Stimulated activated CD8-positive, alpha-beta memory T cell treated with anti-CD3 and anti-CD28 coated beads, Interleukin-4, amount 100 ng/mL, for 4 hours (primary cell): ENCODE measurements at places on chromosomes 3 and 15.

DNA sequence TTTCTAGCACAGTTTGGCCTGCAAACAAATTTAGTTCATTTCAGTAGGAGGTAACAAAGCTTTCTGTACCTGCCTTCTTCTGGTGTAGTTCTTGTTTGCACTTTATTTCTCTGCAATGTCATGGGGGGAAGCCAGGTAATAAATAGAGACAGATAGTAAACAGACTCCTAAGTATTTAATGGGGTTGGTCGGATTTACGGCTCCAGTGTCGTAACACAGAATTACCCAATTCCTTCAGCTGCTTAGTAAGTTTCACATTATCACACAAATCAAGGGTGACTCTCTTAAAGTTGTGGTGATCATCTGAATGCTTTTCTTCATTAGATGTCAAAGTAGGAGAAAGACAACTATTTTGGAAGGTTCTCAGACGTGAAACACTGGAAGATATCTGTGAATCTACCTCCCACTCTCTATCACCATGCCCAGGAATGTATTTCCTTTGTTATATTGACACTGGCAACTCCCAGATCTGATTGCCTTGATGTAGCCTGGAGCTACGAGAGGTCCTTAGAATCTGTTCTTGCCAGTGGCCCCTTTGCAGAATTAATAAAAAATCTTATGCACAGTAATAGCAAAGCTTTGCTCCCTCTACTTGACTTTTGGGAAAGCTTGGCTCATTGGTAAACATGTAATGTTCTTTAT, 25.0 kb upstream of the TMC3 start:
- no peak for DNase-seq

GRCh38 chr15:77167406-77167805, 96.5 kb upstream of the TSPAN3 start:
- DNase-seq: no peak

DNA sequence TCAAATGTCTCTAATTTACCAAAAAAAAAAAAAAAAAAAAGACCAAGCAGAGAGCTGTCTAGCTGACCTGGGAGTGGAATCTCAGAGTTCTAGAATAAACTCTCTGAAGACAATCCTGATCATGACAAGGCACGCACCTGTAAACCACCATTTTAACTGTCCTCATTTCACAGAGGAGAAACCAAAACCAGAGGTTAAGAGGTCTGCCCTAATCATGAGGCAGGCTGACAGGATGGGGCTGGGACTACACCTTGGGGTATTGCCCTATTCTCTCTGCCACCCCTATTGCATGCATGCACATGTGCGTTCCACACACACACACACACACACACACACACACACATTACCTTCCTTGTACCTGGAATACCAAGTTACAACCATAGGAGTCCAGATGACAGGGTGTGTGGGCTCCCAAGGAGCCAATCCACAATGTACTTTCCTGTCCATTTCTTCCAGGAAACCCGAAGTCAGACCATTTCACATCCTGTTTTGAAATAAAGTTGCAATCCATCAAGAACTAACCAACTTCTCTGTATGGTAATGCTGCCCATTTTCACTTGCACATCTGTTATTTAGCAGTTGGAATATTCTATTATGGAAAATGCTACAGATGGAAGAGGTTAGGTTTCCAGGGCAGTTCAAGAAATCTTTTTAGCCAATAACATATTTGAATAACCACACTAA, 34.6 kb downstream of the HSPBAP1 start:
- DNase-seq: no peak

DNA sequence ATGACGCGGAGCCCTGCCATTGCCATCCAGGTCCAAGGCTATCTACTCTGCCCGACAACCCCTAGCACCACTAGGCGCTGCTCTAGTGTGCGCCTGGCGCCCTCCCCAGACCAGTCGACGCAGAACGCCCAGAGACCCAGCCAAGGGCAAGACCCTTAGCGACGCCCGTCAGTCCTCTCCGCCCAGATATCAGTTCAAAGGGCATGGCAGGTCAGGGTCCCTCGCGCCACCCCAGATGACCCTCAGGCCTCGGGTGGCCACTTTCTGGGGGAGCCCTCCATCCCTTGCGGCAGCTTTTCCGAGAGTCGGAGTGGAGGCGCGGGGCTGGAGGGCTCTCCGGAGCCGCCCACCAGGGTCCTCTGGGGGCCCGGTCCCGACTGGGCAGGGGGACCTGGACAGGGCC, 371 bp upstream of the CLSTN2 start:
- no peak for DNase-seq

GRCh38 chr3:140031170-140031569, 96.2 kb downstream of the CLSTN2 start:
- no peak for DNase-seq

GRCh38 chr3:1197051-1197450, 104.2 kb downstream of the CNTN6 start:
- DNase-seq: no peak

DNA sequence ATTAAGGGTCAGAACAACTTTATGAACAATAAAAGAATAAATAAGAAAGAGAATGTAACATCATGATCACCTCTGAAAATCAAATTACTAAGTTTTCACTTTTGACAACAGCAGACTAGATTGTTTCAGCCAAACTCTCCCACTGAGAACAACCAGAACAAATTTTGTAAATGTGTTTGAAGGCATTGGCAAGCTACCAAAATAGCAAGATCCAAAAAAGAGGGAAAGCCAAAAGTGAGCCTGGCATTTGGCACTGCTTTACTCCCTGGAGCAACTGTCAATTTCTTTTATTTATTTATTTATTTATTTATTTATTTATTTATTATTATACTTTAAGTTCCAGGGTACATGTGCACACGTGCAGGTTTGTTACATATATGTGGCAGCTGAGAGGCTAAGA, 67.2 kb downstream of the CFAP44 start:
- DNase-seq: no peak

DNA sequence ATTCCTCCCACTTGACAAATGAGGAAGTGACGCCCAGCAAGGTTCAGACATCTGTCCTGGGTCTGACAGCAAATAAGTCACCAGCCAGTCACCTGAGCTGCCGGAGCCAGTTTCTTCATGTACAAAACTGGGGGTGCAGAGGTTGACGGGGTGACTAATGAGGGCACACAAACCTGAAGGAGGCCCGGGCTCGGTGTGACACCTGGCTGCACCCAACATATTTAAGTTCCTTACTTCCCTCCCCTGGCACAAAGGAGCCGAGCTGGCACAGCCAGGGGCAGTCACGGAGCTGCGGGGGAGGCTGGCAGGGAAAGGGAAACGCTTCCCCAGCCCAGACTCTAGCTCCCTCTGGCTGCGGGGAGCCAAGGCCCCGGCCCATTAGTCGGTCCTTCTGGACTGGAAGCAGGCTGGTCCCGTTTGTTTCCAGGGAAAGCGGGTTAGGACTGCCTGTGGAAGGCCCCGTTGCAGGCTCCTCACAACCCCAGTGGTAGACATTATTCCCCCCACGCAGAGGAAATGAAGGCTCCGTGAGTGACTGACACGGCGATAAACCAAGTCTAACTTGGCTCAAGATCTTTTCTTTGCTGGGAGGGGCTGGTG, 2.3 kb downstream of the FBXL22 start:
- DNase-seq: peak; percentile 7

GRCh38 chr3:58008141-58009025, at the start of gene FLNB:
Gene FLNB, plus strand, starts transcription at chr3:58008422. Its CDS starts 143 bp downstream, at chr3:58008565.
- DNase-seq: peak; percentile 57

- no peak for DNase-seq
These were observed 75.4 kb downstream of the CMTM8 start for GRCh38 chr3:32313723-32314473.

DNA sequence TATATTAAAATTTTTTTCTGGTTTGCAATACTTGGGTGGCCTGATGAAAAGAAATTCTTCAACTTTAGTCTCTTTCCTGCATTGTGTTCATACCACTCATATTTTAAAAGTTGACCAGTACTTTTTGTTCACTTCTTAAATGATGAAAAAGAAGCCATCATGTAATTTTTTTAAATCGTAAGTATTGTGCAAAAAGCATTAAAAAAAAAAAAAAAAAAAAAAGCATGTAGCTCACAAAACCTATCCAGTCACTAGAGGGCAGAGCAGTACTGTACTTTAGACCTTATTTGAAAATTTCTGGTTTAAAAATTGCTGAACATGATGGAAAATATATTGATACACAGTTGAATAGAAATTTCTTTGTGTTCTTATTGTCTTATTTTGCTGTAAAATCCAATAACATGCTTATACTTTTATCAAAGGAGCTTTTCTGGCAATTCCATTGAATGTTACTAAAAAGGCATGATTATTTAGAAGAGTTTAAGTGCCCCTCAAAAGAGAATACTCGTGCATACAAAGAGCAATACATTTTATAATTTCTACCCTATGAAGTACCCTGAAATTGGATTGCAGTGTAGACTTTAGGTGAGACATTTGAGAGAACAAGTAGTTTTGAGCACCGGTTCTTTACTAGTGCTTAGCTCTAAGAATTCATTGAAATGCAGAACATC, 137.7 kb downstream of the BBX start:
- DNase-seq: no peak

DNA sequence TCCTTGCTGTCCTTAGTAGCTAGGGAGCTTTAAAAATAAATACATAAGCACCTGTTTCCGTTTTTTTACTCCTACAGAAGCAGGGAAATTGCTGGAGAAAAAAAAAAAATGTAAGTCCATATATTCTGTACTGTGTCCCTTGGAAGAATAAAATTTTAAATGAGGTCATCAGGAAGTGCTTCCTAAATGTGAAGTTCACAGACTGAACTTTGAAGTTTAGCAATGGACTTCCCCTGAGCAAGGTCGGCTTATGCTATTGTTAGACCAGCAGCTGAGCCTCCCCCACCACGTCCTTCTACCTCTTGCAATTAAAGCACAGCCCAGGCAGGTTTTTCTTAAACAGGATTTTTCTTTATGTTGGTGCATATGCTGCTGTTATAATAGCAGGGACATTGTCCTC, 26.3 kb downstream of the LIPC start:
- no peak for DNase-seq

GRCh38 chr3:23203708-23204330, 692 bp downstream of the UBE2E2 start:
- DNase-seq: no peak

DNA sequence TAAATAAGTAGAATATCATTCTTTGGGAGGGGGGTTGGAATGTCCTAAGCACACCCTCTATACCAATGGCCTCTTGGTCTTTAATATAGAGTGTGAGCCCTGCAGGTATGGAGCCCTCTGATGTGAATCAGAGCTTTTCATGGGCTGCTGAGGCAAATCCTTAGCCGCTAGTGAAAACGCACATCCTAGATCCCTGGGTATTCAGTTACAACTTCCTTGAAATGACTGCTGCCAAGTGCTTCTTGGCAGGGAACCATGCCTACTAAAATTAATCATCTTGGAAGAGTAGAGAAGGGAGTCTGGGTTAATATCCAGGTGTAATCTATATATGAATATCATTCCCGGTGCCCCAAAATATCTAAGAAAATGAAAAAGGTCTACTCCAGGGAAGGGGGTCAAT, 109.1 kb downstream of the POLQ start:
- no peak for DNase-seq

DNA sequence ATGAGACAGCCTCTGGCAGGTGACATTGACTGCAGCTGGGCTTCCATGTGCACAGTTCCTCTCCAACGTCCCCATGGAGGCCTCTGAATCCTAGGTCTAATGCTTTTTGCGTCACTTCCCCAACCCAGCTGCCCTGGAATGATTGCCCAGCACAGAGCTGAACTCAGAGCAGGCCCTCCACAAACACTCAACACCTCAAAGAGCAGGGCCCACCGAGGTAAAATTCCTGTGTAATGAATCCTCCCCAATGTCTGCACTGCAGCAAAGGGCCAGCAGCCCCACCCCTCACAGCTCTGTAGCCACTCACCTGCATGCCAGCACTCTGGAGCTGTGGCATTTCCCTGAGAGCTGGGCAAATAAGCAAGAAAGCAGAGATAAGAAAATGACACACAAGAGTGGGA, 42.6 kb upstream of the DUSP7 start:
- no peak for DNase-seq

DNA sequence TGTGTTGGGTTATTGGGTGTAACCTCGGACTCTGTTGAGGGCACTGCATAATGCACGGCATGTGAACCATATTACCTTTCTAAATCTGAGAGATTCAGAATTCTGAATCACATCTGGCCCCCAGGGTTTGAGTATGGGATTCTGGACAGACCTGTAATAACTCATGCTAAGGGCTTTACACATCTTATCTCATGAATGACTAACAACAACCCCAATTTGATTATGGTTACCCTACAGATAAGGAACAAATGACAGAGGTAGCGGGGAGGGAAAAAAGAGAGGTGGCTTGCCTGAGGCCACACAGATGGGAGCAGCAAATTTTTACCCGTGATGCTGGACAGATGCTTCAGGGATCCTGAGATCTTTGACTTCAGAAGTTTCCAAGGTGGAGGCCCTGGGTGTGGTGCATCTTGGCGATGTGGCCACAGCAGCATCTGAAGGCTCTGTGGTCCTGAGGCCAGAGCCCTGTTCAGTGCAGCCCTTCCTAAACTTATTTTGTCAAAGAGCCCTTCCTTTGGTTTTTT, 43.8 kb downstream of the POMGNT2 start:
- no peak for DNase-seq

DNA sequence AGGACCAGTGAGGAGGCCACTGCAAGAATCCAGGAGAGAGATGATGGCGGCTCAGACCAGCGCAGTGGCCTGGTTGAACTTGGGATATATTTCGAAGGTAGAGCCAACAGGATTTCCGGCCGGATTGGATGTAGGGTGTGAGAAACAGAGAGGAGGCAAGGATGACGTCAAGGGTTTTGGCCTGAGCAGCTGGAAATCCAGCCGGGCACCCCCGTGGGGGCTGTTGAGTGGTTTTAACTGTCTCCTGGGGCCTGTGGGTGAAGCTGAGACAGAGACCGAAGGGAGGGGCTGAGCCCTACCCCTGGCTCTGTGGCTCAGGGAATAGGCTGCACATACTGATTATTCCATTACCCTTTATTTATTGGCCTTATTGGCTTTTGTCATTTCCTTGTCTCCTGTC, 45.7 kb downstream of the EXOG start:
- no peak for DNase-seq

GRCh38 chr3:44340058-44340395, 1.5 kb downstream of the TCAIM start:
- no peak for DNase-seq

DNA sequence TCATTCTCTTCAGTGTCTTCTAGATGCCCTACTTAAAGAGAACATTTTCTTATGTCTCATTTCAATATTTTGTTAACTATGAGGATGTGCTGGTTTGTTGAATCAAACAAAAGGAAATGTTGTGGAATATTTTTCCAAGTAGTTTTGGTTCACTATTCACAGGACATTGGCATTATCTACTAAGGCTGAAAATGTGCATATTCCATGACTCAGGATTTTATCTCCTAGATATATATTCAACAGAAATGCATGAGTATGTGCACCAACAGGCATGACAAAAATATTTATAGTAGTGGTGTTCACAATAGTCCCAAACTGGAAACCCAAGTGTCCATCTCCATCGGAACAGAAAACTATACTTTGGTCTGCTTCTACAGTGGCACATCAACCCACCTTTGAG, 16.7 kb upstream of the NR1I2 start:
- no peak for DNase-seq

- no peak for DNase-seq
These were observed 39.0 kb upstream of the IGF1R start for GRCh38 chr15:98609144-98609852.

GRCh38 chr15:36951731-36952247, 148.6 kb downstream of the MEIS2 start:
- no peak for DNase-seq

GRCh38 chr15:78000091-78000926, 77.2 kb downstream of the TBC1D2B start:
- DNase-seq: peak; percentile 48

GRCh38 chr15:79549196-79549595, 117.1 kb downstream of the MINAR1 start:
- DNase-seq: no peak

GRCh38 chr15:72178976-72179585, 18.5 kb downstream of the GRAMD2A start:
- DNase-seq: no peak

- DNase-seq: no peak
These were observed 1.7 kb upstream of the STAB1 start for GRCh38 chr3:52493232-52494017.
